ENCODE measurements at places on chromosomes 4 and X.

GRCh38 chrX:29528281-29528680 lies 687.1 kb upstream of the MAGEB2 start:
- DNase-seq, result no peak

DNA sequence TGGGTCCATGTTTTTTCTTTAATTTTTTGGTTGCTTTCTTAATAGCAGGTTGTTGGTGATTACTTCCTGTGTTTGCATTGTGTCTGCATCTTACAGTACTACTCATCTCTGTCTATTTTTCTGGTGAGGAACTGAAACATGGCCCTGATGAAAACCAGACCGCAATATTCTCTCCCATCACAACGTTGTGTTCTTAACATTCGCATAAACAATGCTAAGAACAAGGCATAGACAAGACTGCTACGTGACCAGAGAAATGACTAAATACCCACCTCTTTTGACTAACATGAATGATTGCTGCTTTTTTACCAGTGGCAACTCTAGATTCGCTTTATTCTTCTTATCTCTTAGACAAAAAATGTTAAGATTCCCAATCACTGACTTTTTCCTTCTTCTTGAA lies 179.1 kb downstream of the GC start:
- no peak for DNase-seq

DNA sequence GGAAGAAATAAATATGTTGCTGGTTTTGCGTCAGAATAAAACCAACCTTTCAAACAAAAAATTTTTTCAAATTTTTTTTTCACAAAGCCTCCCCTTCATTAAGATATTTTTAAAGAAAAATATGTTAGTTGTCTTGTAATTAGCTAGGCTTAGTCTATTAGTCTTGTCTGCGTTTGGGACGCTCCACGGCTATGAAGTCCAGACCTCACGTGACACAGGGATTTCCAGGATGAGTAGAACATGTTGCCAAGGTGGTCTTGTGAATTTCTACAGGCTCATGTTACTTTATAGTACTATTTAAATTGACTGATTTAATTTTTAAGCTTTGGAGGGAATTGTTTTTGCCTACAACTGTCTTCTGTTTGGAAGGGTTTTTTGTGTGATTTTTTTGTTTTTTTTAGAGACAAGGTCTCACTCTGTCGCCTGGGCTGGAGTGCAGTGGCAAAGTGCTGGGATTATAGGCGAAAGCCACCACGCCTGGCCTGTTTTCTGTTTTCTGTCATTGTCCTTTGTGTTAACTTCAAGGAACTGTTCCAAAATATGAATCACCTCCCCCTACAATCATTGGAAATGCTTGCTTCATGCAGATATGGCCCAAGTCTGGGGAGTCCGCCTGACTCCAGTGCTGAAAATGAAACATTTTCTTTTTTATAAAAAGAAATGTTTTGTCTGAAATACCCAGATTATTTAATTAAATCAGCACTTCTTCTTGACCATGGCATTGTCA lies 26.2 kb downstream of the TMEM144 start:
- no peak for DNase-seq

DNA sequence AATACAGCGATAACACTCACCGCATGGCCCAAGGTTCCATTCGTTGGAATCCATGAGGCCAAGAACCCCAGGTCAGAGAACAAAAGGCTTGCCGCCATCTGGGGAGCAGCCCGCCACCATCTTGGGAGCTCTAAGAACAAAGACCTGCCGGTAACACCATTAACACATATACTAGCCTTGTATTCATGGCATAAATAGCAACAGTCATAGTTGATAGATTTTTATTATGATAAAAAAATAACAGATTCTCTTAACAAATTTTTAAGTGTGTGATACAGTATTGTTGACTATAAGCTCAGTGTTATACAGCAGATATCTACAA lies 309.4 kb downstream of the GLUD2 start:
- no peak for DNase-seq

DNA sequence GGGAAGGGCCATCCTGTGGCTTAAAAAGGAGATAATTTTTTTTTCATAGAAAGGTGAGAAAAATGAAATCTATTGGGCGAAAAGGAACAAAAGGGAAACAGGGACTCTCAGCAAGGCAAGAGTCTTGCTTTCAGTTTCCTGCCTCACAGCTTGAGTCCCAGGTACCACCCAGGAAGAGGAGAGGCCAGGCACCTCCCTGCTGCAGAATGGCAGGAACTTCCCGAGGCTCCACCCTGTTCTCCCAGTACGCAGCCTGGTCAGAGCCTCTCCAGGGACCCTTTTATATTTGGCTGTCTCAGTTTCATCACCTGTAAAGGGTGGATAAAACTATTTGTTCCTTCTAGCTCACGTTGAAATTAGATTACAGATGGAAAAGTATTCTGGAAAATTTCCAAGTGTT lies 33.8 kb downstream of the UCHL1 start:
- no peak for DNase-seq

GRCh38 chr4:142318280-142318679 lies 527.8 kb downstream of the INPP4B start:
- no peak for DNase-seq

DNA sequence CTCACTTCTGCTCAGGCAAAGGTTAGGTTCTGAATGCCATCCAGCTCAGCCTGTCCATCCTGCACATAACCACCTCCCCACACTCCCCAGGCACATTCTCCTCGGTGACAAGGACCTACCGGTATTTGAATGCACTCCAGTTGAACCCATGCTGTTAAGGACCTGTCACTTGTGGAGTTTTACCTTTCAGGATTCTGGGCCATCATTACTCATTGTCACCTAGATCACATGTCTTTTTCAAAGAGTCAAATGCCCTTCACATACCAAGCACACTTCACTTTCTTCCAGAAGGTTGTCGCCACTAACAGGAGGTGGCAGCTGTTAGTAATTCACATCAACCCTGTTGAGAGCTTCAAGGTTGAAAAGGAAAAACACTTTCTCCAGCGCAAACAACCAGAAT lies 218.3 kb downstream of the SOWAHB start:
- no peak for DNase-seq

GRCh38 chrX:133985164-133985966 lies at the start of gene GPC3:
GPC3 (minus strand) TSS chrX:133985594.
- peak; percentile 13 for DNase-seq

DNA sequence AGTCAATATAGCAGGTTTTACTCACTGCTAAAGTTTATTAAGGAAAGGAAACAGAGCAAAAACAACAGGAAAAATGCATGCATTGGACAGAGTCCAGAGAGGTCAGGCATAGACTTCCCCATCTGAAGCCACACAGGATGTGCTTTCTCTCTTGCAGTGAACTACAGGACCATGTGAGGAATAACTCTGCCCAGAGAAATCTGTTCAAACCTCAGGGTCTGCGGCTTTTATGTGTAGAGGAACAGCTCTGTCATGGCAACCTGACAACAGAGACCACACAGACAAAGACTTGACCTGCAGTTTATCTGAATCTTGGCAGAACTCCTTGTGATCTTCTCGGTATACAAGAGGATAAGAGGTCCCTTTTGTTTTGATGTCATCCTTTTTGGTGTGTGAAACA lies 46.3 kb upstream of the LONRF3 start:
- no peak for DNase-seq

GRCh38 chr4:78581618-78582017 lies 30.0 kb downstream of the ANXA3 start:
- no peak for DNase-seq

- DNase-seq, result no peak
Measured at GRCh38 chr4:143700046-143700415, 444 bp downstream of the FREM3 start.

- no peak for DNase-seq
Measured at GRCh38 chr4:6225469-6225868, 25.1 kb upstream of the JAKMIP1 start.

- DNase-seq, result no peak
Measured at GRCh38 chr4:141027421-141027820, 105.8 kb downstream of the RNF150 start.

GRCh38 chrX:149712831-149713230 lies 971 bp downstream of the MAGEA11 start:
- no peak for DNase-seq

DNA sequence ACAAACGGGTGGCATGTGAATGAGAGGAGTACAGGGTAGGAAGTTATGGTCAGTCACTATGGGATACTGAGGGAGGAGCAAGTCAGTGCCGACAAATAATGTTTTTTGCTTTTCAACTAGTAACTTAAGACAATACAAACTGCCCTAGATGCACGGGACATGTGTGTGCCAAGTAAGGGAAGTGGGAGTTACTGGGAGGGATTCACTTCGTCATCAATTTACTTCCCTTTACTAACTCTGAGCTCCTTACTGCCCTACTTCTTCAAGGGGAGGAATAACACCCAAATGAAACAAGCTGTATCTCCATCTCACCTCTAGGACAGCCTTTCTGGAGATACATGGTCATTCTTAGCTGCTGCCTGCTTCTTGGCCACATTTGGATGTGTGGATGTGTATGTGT lies 97.7 kb downstream of the DGKK start:
- no peak for DNase-seq

- DNase-seq, result no peak
Measured at GRCh38 chr4:33395731-33396485, 2675.7 kb downstream of the PCDH7 start.

DNA sequence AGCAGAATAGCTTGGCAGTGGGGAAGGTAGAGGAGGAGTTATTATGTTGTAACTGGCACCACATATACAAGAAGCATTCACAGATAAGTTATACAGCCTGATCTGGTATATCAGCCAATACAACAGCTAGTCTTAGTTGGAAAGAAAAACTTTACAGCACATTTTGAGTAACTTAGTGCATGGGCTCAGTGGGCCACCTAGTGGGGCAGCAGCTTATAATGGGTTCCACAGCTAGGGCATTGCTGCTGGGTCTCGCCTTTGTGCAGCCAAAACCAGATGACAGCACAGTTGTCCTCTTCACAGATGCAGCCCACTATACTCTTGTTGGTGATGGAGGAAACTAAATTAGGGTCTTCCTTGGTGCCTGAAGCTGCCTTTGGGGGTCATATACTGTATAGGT lies 448.1 kb upstream of the RASGEF1B start:
- DNase-seq, result no peak

- DNase-seq, result no peak
Measured at GRCh38 chr4:101232074-101232776, 115.1 kb downstream of the PPP3CA start.

- no peak for DNase-seq
Measured at GRCh38 chr4:184814686-184815045, 11.1 kb downstream of the ACSL1 start.

- no peak for DNase-seq
Measured at GRCh38 chr4:28117084-28117682, 1256.5 kb downstream of the STIM2 start.

GRCh38 chr4:94472056-94472826 lies 20.5 kb downstream of the PDLIM5 start:
- no peak for DNase-seq

- DNase-seq, result no peak
Measured at GRCh38 chr4:151691639-151692442, 69.0 kb downstream of the GATB start.

GRCh38 chrX:45344594-45344993 lies 143.9 kb upstream of the DIPK2B start:
- DNase-seq, result no peak

- no peak for DNase-seq
Measured at GRCh38 chr4:71222661-71223060, 116.2 kb upstream of the SLC4A4 start.

DNA sequence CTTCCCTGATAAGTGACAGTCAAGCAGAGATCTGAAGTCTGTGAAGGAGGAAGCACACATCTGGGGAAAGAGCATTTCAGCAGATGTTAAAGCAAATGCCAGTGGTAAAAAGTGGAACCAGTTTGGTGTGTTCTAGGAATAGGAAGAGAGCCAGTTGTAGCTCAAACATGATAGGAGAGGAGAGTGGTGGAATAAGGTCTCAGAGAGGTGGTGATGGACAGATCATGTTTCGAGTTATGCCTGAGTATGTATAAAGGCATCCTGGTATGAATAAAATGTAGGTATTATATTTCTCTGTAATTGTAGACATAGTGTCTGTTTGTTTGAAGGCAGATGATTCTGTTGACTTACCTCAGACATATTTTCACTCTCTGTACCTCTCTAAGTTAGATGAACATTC lies 89.1 kb downstream of the LARP7 start:
- no peak for DNase-seq

DNA sequence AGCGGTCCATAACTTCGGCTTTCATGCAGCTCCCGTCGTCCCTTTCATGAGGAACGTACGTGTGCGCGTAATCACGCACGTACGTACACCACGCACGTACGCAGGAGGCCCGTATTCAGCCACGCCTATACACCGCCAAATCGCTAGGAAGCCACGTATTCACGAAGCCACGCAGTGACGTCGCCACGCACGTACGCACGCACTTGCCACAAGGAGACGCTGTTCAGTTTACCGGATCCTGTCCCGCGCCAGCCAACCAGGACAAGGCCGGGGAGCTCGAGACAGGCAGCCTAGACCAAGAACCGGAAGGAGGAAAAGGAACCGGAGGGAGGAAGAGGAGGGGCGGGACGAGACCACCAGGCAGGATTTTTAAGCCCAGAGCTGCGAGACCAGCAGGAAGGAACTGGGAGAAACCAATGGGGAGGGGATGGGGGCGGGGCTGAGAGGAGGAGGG lies at the start of gene EOLA2:
Gene EOLA2 (minus strand): TSS at position 65 of the 454 bp plus-strand sequence. CDS start 4,617 bp downstream, outside the sequence.
- DNase-seq, result peak; percentile 84

GRCh38 chrX:42027367-42028000 lies 104.1 kb upstream of the CASK start:
- DNase-seq, result no peak

GRCh38 chr4:2063557-2064275 lies 4.6 kb downstream of the NAT8L start:
- no peak for DNase-seq

GRCh38 chr4:205097-205756 lies 80.9 kb downstream of the ZNF718 start:
- no peak for DNase-seq

DNA sequence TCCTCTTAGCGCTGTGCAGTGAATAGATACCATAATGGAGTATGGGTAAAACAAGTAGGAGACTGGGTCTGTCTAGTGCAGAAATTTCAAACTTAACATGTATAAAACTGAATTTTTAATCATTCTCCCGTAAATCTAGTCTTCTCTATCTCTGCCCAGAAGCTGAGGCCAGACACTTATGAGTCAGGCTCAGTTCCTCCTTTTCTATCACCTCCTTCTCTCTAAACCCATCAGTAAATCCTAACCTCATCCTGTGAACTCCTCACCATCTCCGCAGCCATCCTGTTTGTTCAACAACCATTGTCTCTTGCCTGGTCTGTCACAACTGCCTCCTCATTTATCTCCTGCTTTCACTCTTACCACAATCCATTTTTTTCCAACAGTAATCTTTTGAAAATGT lies 19.8 kb upstream of the SGMS2 start:
- no peak for DNase-seq

GRCh38 chr4:82561786-82562563 lies at the start of gene TMEM150C:
TMEM150C (minus strand) TSS chr4:82561988; CDS start chr4:82504657, 57,331 bp downstream.
- DNase-seq, result no peak

- no peak for DNase-seq
Measured at GRCh38 chr4:17510582-17510981, 1.3 kb downstream of the QDPR start.

GRCh38 chr4:39614487-39615162 lies 24.0 kb downstream of the SMIM14 start:
- no peak for DNase-seq

GRCh38 chr4:124745985-124746801 lies 33.7 kb upstream of the ANKRD50 start:
- no peak for DNase-seq

- peak; percentile 23 for DNase-seq
Measured at GRCh38 chrX:13085526-13085925, 41.1 kb upstream of the FAM9C start.

- DNase-seq, result no peak
Measured at GRCh38 chrX:120380699-120381098, 18.8 kb downstream of the ATP1B4 start.

Data from T-helper 2 cell (primary cell).